ENCODE measurements at places on chromosomes 4 and X.

- DNase-seq: no peak
Measured at GRCh38 chr4:155745984-155746383, 12.8 kb upstream of the GUCY1B1 start.

DNA sequence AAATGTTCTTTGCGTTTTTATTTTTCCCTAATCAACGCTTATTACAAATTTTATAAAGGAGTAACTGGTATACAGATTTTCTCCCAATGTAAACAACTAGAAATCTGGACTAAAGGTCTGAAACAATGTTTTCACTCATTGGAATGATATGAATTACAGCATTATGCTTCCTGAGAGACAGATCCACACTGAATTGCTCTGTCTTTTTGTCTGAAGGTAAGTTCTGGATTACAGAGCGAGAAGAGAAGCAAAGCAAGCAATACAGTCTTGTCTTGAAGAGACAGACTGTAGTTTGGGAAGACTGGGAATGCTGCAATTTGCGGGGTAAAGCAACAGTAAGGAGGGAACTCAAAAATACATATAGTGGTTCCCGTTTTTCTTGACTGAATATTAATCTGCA lies 262.2 kb upstream of the PABPC4L start:
- DNase-seq: no peak

- no peak for DNase-seq
Measured at GRCh38 chrX:13798184-13798583, 18.7 kb downstream of the GPM6B start.

GRCh38 chr4:100208964-100209363 lies 18.7 kb upstream of the DDIT4L start:
- DNase-seq: no peak

- no peak for DNase-seq
Measured at GRCh38 chr4:113502906-113503305, 258.6 kb downstream of the CAMK2D start.

DNA sequence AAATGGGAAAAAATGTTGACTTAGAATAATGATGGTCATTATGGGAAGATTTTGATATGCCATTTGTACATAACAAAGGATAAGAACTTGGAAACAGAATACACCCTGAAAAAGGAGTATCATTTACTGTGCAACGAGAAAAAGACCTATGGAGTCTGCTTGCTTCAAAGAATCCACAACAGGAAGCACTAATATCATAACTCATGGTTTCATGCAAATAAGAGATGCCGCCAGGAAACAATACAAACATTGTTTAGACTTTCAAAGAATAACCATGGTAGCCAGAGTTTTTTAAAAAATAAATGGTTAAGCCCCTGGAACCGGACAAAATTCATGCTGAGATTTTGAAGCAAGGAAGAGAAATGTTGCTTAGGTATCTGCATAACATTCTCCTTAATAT lies 139.9 kb upstream of the ETNPPL start:
- no peak for DNase-seq

DNA sequence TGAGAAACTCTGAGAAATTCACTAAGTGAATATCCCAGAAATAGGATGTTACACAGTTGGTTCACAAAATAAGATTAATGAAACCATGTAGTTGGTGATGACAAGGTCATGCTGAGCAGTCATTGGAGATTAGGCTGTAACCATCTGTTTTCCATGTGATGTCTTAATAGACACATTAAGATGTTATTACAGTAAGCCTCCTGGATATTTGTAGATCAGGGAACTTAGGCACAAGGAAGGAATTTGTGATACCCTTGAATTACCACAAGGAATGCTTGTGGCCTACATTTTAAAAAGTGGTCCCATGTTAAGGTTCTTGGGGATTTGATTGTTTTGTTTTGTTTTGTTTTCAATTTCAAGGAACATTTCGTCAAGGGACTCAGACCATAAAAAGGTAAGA lies 185.6 kb upstream of the BANK1 start:
- DNase-seq: no peak

DNA sequence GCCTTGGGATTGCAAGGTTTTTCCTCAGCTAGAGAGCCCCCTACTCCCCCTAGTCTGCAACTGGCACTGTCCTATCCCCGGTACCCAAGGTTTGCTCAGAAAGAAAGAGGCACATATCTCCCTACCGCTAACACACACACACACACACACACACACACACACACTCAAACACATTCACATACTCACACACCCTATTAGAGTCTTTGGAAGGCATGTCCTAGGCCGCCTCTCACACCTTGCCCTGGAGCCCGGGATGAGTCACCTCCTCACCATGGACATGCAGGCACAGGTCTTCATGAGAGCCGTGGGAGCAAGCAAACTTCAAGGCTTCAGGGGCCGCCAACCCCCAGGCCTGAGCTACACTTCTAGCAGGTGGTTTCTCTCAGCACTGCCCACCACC lies 49.2 kb downstream of the PJA1 start:
- DNase-seq: no peak

DNA sequence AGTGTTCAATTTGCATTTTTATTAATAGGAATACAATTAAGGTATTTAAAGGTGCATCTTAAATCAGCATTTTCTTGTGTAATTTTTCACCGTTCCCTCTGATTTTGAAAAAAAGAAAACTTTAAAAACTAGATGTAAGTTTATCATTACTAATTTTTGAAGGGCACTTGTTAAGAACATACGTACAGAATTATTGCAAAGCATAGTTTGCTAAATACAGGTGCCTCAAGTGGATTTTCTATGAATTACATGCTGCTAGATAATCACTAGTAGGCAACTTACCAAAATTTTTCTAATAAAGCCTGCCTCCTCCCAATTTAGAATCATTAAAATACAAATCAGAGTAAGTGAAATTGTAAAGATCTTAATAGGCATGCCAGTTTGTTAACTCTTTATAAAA lies 8.5 kb downstream of the CNKSR2 start:
- DNase-seq: no peak

DNA sequence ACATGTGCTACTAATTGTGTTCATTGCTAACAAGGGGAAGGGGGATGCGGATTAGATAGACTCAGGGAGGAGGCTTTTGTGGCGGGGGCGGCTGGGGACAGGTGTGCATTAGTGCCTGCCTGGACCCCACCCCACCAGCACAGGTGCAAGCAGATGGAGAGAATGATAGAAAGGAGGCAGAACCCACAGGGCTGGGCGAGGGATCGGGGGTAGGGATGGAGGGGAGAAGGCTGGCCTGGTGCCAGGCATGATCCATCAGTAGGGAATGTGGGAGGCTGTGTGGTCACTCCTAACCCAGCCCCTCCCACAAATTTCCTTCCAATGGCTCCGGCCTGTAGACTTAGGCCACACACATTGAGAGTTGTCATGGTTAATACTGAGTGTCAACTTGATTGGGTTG lies 30.5 kb upstream of the CRMP1 start:
- DNase-seq: no peak

DNA sequence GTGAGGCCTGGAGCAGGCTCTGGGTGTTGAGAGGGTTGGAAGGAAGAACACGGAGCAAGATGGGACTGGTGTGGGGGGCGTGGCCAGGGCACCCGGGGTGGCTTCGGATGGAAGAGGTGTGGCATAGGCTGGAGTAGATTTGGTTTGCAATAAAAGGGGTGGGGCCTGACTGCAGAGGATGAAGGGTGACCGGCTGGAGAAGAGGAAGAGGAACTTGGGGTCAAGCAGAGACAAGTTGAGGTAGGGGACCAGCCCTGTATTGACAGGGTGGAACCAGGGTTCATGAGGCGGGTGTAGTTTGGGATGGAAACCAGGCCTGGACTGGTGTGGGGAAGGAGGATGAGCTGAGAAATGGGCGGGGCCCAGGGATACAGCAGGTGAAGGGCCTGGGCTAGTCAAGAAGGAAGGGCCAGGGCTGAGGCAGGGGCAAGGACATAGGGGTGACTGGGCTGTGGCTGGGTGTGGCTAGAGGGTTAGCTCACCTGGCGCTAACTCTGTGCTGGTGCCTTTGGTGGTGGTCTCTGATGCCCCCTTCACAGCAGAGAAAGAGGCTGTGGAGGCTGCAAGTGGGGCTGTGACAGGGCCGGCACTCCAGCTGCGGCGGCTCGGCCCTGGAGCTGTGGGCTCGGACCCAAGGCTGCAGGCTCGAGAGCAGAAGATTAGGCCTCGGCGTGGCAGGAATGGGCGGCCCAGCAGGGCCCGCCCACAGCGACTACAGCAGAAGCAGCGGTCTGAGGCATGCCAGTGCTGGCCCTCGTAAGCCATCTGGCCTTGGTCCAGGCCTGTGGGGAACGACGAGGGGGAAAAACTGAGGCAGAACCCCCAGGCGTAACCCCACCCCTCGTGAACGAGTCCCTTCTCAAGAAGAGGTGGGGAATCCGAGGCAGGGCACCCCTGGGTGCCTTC lies 5.0 kb downstream of the PLP2 start:
- DNase-seq: no peak

GRCh38 chr4:173056710-173057109 lies 111.9 kb upstream of the GALNT7 start:
- no peak for DNase-seq

DNA sequence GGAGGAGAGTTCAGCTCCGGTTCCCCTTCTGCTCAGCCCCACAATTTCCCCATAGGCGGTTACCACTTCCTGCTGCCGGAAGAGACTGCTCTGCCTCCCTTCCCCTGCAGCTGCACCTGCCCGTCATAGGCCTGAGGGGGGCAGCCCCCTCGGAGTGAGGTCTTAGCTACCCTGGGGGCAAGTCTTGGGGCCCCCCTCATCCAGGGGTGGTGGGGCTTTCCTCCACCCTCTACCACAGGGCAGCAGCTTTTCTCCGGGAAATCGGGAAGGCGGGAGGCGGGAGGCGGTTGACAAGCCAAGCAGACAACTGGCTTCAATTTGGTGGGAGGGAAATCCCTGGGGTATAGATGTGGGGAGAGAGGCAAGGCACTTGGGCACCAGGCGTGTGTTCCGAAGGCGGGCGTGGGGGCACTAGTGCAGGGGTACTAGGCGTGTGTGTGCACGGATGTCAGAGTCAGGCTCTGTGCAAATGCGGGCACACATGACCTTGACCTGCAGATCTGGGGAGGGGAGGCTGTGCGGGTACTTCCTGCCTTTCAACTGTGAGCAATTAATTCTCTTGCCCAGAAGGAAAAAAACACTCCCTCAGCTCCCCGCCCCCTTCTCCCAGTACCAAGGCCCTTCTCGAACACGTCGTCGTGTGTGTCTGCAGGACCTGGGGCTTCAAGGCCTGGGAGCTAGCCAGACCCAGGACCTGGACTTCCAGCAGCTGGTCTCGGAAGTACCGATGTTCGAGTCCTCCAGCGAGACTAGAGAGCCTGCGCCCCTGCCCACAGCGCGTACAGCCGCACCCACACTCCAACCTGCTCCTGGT lies 1.0 kb upstream of the ARHGAP4 start:
- DNase-seq: peak; percentile 62

DNA sequence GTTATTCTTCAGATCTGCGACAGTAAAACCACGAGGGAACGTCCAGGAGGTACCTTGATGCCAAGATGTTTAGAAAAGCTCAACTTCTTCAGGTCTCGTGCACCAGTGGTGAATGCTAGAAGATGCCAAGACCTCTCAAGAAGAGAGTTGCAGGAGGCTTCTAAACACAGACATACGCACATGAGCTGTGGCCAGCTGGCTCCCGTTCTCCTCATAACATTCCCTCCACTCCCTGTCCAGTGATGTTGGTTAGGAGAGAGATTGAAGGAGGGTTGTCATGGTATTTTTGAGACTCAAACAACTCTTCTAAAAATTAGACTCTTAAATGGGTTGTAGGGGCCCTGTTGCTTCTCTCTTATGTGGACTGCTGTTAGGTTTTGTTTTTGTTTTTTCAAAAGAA lies 184.3 kb downstream of the QDPR start:
- no peak for DNase-seq

DNA sequence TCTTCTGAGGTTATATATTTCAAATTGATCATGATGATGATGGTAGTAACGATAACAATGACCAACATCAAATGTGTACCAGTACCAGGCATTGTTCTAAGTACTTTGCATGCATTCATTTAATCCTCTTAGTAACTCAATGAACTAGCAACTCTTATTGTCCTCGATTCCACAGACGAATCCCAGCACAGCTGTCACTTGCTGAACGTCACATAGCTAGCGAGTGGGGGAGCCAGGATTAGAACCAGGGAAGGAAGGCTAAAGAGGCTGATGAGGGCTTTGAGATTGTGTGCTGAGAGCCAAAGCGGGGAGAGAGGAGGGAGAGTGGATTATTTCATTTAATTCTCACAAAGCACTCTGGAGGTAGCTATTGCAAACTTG lies 103.6 kb downstream of the PHOX2B start:
- DNase-seq: no peak

- no peak for DNase-seq
Measured at GRCh38 chr4:105944540-105944939, 49.3 kb downstream of the NPNT start.

DNA sequence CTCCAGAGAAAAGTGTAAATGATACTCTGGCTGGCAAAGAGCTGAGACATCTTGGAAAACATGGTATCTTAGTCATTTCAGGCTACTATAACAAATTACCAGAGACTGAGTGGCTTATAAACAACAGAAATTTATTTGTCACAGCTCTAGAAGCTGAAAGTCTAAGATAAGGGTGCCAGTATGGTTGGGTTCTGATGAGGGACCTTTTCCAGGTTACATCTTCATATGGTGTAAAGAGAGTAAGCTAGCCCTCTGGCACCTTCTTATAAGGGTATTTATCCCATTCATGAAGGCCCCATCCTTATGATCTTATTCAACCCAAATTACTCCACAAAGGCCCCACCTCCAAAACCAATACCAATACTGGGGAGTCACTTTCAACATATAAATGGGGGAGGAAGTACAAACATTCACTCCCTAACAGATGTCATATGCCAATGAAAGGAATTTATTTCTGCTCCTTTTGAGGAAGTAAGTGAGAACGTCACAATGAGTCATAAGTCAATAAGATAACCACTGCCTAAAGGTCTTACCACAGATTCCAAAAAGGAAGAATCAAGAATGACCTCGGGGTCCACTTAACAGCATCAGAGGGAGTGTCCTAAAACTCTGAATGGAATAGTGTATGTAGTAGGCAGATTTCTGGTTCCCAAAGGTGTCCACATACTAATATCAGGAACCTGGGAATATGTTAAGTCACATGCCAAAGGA lies 246.6 kb downstream of the OPHN1 start:
- no peak for DNase-seq

DNA sequence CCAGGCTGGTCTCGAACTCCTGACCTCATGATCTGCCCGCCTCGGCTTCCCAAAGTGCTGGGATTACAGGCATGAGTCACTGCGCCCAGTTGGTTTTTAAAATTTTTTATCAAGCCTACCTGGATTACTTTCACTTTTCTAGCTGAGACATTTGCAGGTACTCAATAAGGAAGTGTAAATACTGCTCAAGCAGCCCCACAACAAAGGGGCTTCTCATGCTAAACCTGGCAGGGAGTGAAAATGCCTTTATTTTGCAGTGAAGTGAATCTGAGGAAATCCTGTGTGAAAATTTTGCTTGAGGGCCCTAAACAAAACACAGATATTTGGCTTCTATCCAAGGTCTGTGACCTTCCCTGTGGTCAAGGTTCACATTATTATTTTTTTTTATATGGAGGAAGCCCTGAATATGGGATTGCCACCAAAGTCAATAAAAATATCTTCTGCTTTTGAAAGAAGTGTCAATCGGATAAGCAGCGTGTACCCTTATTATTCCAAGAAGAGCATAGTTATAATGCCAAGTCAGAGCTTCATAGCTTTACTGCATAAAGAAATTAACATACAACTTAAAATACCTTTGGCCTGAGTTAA lies 481.0 kb downstream of the SH2D1A start:
- DNase-seq: no peak
